ENCODE measurements at places on chromosomes 16 and 17.
A peak's percentile ranks its signal among the peaks of the same experiment; 100 is the strongest.

DNA sequence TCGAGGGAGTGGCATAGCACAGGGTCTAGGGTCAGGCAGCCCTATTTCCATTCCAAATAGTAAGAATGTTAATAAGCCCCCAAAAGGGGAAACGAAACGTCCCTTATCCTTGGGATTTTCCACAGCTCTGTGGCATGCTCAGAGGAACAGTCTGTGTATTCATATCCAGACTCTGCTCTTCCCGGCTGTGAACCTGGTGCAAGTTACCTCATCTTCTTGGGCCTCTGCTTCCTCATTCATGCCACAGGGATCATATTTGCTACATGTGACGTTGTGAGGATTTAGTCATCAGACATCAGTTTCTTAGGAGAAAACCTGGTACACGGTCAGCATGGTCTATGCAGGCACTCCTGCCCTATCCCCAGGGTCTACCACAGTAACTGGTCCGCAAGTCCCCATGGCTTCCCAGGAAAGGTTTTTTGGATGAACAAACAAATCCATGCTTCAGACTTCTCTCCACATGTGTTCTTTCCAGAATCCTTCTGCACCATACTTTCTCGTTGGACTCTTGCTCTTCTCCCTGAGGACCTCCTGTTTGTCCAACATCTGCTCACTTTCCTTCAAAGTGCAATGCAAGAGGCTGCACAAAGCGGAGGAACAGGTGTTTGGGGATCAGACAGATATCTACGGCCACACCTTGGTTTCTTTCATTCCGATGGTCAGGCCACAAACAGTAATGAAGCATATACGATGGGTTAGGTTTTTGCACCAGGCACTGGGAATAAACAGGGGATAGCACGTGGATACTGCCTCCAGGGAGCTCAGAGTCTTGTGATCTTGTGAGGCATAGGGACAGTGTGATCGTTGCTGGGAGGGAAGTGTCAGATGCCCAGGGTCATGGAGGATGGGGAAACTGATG, 17.7 kb downstream of the GLP2R start:
- DNase-seq: no peak

DNA sequence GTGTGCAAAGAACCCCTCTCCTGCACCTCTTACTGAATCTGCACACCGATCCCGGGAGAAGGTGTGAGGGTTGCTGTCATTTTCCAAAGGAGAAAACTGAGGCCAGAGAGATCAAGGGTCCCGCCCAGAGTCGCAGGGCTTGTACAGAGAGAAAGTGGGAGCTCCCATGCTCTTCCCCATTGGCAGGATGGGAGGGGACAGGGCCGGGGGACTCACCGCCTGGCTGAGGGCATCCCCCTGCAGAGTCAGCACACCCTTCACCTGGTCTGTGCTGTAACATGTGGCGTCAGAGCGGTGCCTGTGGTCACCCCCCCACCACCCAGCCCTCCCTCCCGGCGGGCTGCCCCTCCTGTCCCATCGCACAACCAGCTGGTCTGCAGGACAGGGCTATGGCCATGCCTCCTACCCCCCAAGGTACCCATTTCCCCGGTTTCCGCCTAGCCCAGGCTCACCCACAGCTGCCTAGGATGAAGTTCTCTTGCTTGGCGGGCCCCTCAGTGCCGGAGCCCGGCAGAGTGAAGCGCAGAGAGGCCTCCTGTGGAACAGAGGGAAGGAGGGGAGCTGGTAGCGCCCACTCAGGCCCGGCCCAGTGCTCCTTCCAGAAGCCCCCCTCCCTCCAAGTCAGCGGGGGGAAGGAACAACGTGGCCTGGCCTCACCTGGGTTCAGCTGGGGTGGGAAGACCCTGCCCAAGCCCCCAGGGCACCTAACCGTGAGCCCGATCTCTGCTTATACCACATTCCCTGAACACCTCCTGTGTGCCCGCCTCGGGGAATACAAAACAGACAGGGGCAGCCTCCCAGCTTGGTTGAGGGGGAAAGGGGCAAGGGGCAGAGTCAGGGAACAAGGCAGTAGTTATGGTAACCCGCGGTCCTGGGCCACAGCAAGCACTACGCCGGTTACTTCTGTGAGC, 1.1 kb downstream of the ROGDI start:
- no peak for DNase-seq

GRCh38 chr17:65190467-65191097, 53.4 kb downstream of the RGS9 start:
- DNase-seq: no peak

DNA sequence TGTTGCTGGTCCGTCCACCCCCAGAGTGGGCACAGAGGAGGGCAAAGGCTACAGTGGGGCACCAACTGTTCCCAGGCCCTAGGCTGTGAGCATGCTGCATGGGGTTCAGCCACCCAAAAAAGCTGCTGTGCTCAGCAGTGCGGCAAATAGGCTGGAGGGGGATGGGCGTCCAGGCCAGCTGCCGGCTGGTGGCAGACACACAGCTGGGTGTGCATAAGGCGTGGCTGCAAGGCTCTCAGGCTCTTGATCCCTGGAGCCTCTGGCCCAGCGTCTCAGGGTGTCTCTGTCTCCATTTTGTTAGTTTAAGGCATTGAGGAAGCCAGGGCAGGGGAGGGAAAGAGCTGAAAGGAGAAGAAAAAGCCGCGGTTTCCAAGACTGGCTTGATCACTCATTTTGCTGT, 8.8 kb downstream of the RPL19 start:
- DNase-seq: peak; percentile 98

DNA sequence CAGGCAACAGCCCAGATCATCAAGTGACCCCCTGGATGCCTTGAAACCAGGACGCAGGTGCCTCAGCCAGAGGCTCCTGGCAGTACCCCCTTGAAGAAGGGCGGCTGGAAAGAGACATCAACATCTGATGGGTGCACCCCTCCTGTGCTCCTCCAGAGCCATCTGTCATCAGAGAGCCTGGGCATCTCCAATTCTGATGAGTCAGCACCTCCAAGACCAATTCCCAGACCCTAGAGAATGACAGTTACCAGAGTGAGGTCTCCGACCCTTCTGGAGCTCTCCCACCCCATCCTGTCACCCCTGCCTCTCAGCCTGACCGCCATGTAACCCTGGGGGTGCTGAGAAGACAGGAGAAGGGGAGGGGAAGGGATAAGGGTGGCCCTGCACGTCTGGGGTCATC, 433.7 kb downstream of the SOX9 start:
- DNase-seq: no peak

DNA sequence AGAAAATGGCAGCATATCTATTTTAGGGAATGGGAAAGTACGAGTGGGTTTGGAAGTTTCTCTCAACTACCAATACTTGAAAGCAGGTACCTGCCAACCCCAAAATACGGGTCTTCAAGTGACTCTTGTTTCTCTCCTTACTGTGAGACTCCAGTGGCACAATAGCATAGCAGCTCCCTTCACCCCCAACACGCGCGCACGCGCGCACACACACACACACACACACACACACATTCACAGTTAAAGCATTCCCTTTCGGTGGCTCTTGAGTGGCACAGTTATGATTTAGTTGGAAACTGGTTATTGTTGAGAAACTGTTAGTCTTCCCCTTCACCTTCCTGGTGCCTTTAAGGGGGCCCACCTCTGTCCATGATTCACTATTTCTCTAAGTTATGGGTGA, 30.0 kb upstream of the CCL2 start:
- DNase-seq: no peak

DNA sequence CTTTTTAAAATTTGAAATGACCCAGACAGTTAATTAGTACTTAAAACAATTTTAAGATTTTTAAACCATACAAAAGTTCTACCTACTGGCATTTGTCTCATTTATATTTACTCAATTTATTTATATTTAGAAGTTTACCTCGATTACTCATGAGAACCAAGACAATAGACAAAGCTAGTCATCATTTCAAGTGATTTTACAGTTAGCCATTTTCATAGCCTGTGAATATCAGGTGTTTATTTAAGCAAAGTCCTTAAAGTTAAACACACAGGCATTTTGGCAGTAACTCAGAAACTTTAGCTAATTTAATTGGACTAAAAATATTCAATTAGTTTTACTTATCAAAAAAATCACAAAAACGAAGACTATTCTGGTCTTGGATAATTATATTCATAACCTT, 101.6 kb upstream of the KIF2B start:
- no peak for DNase-seq

DNA sequence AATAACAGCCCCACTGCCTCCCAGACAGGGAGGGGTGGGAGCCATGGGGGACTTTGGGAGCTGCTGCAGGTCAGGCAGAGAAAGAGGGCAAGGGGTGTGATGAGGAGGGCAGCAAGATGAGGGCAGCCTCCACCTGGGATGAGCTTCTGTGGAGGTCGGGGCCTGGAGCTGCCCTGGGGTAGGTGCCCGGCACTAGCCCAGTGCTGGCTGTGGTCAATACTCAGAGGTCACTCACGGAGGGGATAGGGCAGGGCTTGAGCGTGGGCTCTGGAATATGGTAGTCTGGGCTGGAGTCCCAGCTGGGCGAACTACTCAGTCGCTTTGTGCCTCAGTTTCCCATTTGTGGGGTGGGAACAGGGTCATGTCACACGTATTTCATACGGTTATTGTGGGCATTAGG, 169.0 kb downstream of the IRF8 start:
- no peak for DNase-seq

GRCh38 chr16:76235025-76235424, 42.2 kb upstream of the CNTNAP4 start:
- DNase-seq: no peak

- no peak for DNase-seq
Measured at GRCh38 chr17:9521062-9521461, 54.6 kb downstream of the STX8 start.

- no peak for DNase-seq
Measured at GRCh38 chr17:1323336-1323735, 43.9 kb downstream of the TRARG1 start.

DNA sequence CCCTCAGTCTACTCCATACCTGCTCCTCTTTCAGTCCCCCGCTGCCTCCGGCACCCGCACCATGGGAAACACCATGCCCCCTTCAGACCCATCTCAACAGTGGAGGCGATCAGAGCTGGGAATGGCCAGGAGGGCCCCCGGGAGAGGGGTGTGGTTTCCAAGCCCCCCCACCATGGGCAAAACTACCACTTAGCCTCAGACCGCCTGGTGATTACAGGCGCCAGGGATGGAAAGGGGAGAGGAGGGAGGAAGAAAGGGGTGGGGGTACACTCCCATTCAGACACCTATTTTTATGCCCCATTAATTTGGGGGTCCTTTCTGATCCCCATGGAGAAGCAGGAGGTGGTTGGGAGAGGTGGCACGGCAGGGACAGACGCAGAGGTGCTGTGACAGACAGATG, at the start of gene C17orf114:
Gene C17orf114, minus strand, starts transcription at position 101 of the 400 bp plus-strand sequence.
- no peak for DNase-seq

DNA sequence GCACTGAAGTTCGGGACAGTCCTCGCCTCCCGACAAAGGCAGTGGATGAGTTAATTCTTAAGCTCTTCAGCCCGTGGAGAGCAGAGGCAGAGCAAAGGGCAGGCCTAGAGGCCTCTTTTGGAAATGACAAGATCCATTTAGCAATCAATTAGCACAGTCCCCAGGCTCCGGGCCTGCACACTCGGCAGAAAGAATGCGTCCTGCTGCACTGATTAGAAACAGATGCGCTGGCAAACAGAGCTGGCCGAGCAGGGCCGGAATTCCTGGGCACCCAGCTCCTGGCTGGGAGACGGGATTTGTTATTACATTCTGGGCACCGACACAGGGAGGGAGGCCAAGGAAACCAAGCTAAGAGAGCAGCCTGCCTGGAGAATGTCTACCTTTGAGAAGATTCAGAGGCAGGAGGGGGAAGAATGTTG, 162.9 kb downstream of the COPRS start:
- no peak for DNase-seq

DNA sequence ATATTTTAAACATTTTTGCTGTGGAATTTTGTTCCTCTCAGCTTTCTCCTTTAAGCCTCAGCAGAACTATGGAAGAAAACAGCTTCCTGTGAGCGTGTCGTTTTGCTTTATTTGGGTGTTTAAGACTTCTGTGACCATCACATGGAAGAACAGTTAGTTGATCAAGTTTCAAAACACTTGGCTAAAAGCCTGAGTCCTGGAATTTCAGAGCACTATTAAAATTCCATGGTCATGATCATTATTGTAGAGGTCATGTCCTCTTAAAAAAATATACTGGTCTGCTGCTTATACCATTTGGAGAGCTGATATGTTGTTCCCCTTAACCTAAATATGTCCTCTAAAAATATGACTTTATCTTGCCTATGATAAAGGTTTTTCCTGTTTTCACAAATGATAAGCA, 12.6 kb upstream of the CDR2 start:
- no peak for DNase-seq

- no peak for DNase-seq
Measured at GRCh38 chr16:84482001-84482891, 22.2 kb downstream of the MEAK7 start.

- no peak for DNase-seq
Measured at GRCh38 chr17:52982331-52982730, 823.8 kb upstream of the CA10 start.

- DNase-seq: peak; percentile 73
Measured at GRCh38 chr16:26649381-26650045, 417.2 kb upstream of the C16orf82 start.

- no peak for DNase-seq
Measured at GRCh38 chr17:5464717-5465507, 3.9 kb downstream of the DHX33 start.

DNA sequence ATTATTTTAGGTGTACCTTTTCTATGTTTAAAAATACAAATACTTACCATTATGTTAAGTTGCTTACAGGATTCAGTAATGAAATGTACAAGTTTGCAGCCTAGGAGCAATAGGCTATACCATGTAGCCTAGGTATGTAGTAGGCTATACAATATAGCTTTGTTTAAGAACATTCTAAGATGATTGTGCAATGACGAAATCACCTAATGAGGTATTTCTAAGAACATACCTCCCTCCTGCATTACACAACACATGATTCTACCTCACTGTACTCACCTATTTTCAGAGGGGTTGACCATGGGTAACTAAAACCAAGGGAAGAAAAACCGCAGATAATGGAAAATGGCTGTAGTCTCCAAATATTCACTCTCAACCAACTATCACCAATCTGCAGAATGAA, 35.3 kb upstream of the TBC1D3K start:
- no peak for DNase-seq

- DNase-seq: peak; percentile 48
Measured at GRCh38 chr17:56978441-56979090, 635 bp downstream of the SCPEP1 start.
